NCI-H345 (cell line): ENCODE measurements at places on chromosomes 12 and 14.

DNA sequence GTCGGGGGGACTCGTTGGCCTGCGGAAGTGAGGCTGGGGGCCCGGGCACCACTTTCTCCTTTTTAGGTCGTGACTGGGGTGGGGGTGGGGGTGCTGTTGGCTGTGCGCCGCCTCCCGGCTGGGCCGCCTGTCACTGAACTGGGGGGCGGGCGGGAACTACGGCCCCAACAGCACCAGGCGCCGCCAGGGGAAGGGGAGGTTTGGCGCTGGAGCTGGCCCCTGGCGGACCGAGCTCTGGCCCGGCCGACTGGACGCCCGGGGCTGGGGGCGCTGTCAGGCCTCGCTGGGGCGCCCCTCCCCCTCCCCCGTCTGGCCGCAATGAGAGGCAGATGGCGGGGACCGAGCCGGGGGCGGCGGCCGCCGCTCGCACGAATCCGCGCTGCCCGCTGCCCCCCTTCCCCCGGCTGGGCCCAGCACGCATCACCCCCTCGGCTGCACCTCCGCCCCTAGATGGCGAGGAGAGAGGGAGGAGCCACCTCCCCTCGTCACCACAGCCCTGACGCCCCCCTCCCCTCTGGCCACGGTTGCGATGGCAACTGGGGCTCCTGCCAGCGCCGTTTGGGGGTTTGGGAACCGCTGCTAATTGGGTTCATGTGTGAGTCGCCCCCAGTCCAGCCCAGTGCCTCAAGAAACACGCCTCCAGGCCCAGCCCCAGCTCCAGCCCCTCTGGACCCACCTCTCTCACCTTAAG lies 723 bp downstream of the NFATC4 start:
- no peak for DNase-seq

GRCh38 chr14:77625360-77625759 lies 8.9 kb upstream of the SPTLC2 start:
- DNase-seq, result no peak

DNA sequence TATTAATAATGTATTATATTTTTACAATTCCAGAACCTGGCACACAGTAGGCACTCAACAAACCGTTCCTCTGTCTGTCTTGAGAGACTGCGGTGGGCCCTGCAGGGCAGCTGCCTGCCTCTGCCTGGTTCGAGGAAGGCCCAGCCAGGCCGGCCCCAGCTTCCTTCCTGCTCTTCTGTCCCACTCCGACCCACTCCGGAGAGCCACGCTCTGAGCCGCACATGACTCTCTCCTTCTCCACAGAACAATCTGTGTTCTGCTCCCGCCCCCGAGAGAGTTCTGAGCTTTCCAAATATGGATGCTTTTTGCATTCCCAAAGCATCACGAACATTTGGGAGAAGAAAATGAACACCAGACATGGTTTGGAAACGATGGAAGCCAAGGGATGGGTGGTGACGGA lies 57.3 kb downstream of the TTC7B start:
- no peak for DNase-seq

DNA sequence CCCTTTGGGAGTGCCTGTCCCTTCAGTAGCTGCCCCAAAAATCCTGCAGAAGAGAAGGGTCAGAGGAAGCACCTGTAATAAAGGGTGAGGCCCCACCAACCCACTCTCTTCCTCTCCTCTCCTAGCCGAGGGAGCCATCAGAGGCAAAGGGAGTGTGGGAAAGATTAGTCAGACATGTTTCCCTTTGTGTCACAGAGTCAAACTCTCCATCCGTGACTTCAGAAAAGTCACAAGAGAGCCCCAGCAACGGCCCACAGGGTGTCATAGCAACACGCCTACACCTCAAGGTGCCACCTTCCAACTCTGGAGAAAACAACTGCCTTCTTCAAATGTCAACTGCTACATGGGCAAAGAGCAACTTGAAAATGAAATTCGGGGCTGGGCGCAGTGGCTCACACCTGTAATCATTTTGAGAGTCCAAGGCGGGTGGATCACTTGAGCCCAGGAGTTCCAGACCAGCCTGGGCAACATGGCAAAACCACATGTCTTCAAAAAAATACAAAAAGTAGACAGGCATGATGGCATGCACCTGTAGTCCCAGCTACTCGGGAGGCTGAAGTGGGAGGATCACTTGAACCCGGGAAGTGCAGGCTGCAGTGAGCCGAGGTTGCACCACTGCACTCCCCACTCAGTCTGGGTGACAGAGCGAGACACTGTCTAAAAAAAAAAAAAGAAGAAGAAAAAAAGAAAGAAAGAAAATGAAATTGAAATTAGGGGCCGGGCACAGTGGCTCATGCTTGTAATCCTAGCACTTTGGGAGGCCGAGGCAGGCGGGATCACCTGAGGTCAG lies 17.7 kb upstream of the CD27 start:
- DNase-seq, result no peak

DNA sequence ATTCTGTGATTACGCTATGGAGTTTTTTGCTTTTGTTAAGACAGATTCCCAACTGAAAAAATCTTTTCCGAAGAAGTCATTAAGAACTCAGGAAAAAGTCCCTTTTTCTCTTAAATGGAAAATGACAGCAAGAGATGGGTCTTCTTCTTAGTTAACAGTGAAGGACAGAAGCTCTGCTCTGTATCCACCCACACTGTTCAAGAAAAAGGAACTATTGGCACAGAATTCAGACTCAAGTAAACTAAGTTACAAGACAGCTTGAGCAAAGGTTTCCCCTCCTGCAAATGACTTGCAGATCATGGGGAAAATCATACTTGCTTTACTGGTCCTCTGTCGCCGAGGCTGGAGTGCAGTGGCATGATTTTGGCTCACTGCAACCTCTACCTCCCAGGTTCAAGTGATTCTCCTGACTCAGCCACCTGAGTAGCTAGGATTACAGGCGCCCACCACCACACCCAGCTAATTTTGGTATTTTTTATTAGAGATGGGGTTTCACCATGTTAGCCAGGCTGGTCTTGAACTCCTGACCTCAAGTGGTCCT lies 137.1 kb upstream of the AEBP2 start:
- DNase-seq, result no peak

DNA sequence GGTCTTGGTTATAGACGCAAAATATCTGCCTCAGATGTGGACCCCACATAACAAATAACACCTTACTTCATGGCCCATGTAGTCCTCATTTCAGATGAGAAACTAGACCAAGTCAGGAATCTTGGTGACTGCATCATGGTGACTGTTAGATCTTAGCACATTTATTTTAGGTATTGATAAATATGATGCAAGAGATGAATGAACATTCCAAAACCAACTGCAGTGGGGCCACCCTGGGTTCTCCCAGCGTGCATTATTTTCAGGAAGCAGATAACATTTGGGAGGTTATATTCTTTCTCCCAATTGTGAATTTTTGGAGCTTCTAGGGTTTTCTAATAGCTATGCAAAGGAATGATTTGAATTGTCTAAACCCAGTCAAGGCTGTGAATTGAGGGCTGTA lies 55.2 kb upstream of the PTGR2 start:
- DNase-seq, result no peak

DNA sequence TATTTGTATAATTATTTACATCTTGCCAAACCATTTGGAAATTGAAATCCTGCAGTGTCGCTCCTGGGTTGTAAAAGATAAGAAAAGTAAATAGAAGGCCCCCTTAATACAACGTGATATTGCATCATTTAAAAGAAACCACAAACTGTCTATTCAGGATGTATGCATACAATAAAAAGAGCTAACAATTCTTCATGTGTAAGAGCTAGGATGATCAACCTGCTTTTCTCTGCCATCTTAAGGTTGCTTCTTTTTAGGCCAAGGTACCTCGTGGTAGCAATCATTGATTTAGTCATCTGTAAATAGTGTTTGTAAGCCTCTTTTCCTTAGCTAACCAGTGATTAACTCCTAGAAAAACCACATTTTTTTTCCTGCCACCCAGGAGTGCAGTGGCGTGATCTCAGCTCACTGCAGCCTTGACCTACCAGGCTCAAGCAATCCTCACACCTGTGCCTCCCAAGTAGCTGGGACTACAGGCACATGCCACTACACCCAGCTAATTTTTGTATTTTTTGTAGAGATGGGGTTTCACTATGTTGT lies 3.3 kb upstream of the USP44 start:
- DNase-seq, result no peak

DNA sequence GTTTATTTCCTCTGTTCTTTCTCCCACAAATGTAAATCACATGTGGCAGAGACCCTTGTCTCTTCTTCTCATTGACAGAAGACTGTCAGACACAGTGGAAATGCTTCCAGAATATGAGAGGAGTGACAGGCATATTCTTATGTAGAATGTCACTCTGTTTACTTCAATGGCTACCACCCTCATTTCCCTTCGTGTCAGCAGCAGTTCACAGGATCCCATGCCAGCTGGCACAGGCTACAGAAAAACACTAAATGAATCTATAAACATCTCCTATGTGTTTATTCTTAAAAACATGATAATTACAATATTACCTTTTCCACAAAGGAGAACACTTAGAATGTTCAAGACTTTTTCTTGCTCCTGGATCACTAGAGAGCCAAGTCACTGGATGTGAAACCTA lies 183.8 kb upstream of the CNTN1 start:
- no peak for DNase-seq

DNA sequence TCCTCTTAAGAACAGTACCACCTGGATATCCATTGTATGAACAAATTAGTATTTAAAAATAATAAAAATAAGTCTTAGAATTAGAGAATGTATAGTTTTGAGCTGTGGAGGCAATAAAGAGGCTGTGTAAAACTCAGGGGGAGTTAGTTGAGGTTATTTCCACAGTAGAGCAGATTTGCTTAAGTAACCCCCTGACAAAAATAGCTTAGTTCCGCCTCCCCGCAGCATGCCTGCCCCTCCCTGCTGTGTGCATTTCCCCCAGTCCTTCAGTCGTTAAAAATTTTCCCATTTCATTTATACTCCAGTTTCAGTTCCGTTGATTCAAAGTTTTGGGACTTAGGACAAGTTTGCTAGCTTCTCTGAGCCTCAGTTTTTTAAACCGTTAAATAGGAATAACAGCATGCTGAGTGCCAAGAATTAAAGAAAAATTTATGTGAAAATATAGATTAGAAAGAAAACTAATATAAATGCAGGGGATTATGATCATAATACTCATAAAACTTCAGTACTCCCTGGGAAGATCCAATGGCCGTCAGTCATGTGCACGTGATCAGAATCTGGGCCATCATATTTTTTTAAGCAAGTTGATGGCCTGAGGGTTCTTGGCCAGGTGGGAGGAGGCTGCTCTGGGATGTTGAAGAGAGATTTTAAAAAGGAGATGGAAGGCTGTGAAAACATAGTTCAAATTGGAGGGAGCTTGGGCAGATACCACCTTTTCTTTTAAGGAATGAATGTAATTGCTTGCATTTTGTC lies 14.5 kb upstream of the SLC38A2 start:
- DNase-seq, result no peak

GRCh38 chr14:50670196-50670865 lies 2.2 kb upstream of the SAV1 start:
- DNase-seq, result no peak

DNA sequence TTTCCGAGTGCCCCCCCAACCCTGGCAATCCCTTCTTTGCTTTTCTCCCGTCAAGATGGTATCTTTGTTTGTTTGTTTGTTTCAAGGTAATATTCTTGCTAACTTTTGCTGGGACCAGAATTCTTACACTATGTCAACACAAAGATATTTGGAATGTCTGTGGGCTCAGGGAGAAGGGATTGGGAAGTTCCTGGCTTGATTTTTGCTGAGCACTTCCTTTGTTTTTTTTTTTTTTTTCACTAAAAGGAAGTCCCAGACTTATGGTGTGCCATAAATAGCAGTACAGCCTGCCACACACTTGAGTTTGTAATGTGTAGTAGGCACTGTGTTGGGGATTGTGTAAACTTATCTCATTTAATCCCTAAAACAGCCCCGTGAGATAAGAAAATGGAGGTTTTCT lies 11.2 kb upstream of the RNU6-7 start:
- no peak for DNase-seq

DNA sequence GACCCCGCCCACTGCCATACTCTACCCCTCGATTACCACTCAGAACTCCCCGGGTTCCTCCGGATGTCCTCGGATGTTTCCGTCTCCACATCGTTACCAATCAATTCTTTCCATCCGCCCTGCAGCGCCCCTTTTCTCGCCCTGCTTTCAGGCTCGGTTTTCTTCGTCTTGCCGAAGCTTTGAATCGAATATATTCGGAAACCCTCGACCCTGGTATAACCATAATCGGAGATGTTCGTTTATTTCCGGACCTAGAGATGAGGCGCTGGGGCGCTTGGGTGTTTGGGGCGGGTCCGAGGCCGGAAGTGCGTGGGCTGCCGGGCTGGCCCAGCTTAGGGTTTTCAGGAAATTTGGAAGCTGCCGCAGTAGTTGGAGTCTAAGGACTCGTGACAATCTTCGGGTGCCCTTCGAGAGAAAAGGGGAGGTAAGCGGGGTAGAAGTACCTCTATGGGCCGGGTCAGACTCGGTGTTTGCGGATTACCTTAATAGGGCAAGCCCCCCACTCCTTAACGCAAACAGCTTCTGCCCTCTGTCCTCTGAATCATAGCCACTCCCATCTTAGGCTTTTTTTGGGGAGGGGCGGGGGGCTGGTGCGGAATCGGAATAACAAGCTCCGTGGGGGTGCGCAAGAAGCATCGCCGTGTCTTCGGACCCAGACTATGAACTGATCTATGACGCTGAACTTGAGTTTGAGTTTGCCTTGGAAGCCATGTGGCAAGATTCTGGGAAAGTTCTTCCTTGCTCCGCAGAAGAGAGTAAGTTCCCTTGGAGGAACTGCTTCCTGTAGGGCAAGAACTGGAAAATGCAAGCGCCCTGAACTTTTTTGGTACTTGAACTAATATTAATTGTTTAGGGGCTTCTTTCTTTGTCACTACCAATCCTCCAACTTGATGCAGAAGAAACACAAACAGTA lies at the start of gene C14orf119:
Gene C14orf119, plus strand, starts transcription at position 310 of the 913 bp plus-strand sequence. CDS start 2,154 bp downstream, outside the sequence.
- DNase-seq, result no peak

DNA sequence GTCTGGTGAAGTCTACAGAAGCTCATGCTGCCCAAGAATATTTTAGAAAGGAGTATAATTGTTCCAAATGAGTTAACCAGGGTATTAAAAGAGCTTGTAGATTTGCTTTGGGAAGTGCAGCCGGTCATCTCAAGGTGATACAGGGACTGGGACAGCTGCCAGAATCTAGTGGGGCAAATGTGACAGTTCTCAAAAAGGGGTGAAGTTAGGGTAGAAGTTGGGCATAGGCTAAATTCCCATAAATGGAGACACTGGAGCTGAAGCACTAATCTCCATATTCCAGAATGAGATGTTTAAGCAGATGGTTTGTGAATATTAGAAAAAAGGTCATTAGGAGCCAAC lies 94.7 kb downstream of the ANO6 start:
- no peak for DNase-seq

DNA sequence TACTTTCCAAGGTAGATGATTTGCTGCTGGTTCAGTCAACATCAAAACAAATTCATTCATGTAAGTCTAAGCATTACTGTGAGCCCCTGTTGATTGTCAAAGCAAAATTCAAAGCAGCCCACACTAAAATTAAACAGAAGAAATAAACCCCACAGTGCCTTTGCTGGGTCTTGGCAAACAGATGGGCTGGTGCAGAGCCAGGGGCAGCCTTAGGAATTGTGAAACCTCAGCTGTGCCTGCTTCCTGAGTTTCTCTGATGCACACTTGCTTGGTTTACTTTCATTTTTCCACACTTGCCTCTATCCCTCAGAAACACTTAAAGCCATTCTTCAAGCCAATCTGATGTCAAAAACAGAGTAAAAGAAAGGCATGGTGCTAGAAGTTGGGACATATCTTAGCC lies 6.6 kb upstream of the PLEKHG7 start:
- no peak for DNase-seq
